ENCODE measurements at places on chromosomes 2 and 18.

GRCh38 chr2:231634412-231634811 lies 41.7 kb downstream of the TEX44 start:
- DNase-seq = no peak

- DNase-seq = no peak
Observed at GRCh38 chr2:213104092-213104902, 47.1 kb downstream of the IKZF2 start.

- DNase-seq = no peak
Observed at GRCh38 chr2:74031221-74031620, 46.5 kb downstream of the TET3 start.

GRCh38 chr18:47397671-47398319 lies 146.3 kb upstream of the SKOR2 start:
- no peak for DNase-seq

DNA sequence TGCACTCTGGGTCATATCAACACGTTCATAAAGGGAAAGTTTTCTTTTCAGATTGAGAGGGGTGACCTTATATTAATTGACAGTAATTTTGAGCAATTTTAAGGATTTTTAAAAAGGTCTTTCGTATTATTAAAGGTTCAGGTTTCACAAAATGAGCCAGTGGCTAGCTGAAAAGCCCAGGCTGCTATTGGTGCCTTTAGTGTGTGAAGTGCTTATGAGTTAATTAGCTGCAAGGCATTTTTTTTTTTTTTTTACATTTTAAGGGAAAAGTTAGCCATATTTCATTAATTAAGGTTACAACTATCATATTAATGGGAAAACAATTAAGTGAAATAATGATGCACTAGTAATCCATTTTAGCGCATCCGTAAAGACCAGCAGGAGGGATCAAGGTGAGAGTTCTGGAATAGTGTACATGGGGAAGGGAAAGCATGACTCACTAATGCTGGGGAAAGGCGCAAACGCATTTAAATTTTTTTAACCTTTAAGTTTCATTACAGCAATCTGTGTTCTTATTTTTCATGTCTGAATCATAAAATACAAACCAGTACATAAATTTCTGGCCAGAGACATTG lies 200.0 kb downstream of the ZNF407 start:
- no peak for DNase-seq

- DNase-seq = no peak
Observed at GRCh38 chr18:5884375-5884774, 10.9 kb downstream of the TMEM200C start.

GRCh38 chr18:79848579-79849327 lies 51.0 kb downstream of the KCNG2 start:
- no peak for DNase-seq

- no peak for DNase-seq
Observed at GRCh38 chr2:86226070-86226469, 26.8 kb downstream of the MRPL35 start.

DNA sequence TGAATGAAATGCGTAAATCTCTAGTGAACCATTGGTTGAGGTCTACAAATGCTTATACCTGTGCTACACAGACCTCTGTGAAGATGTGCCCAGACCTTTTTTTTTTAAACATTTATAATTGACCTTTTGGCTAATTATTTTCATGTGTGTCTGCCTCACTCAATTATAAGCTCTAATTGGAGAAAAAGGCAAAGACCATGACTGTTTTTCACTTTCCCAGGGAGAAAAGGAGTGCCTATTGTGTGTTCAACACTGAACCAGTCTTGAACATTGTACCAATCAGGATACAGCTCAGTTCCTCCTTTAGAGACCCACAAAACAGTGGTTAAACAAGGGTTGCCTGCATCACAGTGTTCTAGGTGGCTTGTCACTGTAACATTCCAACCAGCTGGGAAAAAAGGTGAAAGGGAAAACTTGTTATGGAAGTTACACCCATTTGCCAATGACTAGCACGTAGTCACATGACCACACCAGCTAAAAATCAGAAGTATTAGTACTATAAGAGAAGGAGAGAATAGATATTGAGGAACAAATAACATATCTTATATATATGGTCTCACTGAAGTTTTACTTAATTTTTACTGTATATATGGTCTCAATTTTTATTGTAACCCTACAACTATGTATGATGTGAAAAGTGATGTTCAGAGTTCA lies 13.4 kb downstream of the TANK start:
- DNase-seq = no peak

DNA sequence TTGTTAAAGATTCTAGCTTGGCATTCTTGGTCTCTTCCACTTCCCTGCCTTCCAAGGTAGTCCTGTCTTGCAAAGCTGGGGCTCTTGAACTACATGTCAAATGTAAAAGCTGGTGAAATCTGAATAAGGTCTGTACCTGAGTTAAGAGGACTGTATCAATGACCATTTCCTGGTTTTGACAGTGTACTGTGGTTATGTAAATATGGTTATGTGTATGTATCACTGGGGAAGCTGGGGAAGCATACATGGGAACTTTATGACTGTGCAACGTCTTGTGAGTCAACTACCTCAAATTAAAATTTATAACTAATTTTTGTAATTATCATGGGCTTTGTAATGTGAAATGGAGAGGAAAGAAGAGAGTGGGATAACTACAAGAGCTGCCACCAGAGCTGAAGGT lies 81.7 kb downstream of the COL4A4 start:
- no peak for DNase-seq

DNA sequence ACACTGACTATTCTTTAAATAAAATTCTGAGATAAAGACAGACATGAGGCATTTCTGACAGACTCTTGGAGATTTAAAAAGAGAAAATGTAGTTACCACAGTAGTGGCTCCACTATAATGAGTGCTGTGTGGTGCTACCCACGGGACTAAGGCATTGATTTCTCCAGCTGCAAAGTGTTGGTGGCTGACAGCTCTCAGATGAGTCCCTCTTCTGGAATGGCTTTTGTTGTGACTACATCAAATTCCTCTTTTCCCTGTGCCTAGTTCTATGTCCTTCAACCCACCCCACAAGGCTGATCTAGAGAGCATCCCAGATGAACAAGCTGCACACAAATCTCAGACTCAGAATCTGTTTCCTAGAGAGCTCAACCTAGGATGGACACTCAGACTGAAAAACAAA lies 884.8 kb upstream of the ZEB2 start:
- DNase-seq = no peak

DNA sequence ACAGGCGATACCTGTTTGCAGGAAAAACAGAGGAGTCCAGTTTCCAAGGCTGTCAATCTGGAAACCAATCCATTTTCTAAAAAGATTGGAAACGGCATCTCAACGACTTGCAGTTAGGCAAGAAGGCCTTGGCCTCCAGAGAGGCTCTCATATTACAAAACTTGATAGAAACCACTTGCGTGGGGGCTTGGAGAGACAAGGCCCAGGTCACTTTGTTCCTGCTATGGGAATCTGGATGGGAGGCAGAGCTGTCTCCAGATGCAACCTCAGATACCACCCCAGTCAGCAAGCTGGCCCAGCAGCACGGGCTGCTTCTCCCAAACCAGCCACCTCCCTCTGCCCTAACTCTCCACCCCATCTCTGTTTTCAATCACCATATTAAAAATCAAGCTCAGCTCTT lies 298.8 kb downstream of the TNS1 start:
- DNase-seq = no peak

DNA sequence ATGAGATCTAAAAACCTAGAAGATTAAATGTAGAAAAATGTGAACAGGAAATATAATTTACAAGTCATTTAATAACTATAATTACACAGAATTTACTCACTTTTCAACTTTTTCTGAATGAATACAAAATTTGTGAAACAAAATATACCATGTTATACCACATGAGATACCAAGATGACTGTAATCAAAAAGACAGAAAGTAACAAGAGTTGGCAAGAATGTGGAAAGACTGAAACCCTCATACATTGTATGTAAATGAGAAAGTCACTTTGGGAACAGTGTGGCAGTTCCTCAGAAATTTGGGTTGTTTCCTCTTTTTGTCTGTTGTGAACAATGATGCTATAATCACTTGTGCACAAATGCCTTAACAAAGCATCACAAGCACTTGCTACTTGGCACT lies 145.4 kb upstream of the ZNF804A start:
- DNase-seq = no peak
